ENCODE measurements at places on chromosomes 7 and 10.
A peak's percentile ranks its signal among the peaks of the same experiment; 100 is the strongest.

DNA sequence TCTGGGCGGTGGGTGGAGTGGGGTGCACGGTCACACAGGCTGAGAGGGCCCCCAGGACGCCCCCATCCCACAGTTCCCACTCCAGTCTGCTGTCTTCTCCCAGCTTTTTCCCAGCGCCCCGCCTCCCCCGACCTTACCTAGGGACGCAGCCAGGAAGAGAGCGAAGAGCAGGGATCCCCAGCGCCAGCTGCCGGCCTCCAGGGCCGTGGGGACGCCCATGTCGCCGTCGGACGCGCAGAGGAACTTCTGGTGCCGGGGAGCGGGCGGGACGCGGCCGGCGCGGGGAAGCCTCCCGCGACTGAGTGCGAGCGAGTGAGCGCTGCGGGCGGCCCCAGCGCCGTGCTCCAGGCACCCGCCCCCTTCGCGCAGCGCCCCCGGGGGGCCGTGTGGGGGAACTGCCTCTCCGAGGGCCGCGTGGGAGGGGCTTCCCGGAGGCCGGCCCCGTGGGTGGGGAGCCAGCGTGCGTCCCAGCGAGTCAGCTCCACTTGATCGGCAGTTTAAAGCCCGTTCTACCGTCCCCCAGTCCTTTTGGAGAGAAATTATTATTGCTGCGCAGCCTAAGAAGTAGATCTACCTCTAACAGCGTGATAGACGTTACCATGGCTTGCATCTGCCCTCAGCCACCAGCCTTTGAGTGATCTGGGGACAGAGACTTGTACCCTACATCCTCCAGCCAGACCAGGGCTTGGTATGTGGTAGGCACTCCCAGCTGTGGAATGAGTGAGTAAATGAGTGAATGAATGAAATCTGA is at the start of gene VSIR:
Gene VSIR, minus strand, starts transcription at position 300 of the 751 bp plus-strand sequence. Its CDS starts 81 bp downstream, at position 219.
- DNase-seq = peak; percentile 79

GRCh38 chr10:78342827-78343653 is 309.4 kb downstream of the RPS24 start:
- DNase-seq = no peak

GRCh38 chr7:24741679-24742505 is 15.4 kb downstream of the GSDME start:
- no peak for DNase-seq

- DNase-seq = no peak
Measured at GRCh38 chr10:60495338-60496055, 105.8 kb upstream of the ANK3 start.

- DNase-seq = no peak
Measured at GRCh38 chr10:27344568-27345454, 104.2 kb upstream of the ACBD5 start.

- no peak for DNase-seq
Measured at GRCh38 chr10:44399659-44400451, 15.0 kb upstream of the CXCL12 start.

GRCh38 chr10:128186959-128187787 is 61.0 kb upstream of the MKI67 start:
- no peak for DNase-seq

DNA sequence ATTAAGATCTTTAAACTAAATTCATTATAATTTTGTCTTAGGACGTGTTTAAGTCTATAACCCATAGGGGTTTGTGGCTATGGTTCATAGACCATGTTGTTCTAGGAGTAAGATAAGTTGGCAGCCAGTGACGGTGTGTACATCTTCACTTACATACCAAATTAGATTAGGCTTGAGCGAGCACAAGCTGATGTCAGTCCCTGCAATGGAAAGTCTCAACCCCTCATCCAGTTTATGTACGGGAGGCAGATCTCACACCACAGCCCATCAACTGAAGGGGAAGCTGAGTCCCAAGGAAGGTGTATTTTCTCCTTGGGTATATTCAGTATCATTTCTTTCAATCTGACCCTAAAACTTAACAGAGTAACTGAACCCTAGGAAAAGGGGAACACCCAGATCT is 5.1 kb upstream of the SMC3 start:
- DNase-seq = no peak

- DNase-seq = no peak
Measured at GRCh38 chr7:16838386-16838785, 33.6 kb upstream of the AGR2 start.

DNA sequence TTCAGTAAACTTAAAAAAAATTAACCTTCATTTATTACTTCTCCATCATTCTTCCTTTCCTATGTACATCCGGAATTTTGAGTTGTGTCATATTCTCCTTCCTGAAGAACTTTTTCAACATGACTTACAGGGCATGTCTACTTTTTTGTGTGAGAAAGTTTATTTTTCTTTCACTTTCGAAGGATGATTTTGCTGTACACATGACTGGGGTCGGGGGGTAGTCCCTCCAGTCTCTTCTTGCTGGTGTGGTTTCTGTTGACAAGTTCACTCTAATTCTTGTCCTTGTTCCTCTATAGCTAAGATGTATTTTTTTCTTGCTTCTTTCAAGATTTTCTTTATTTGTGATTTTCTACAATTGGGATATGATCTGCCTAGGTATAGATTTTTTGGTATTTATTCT is 55.8 kb downstream of the INPP5A start:
- DNase-seq = no peak

DNA sequence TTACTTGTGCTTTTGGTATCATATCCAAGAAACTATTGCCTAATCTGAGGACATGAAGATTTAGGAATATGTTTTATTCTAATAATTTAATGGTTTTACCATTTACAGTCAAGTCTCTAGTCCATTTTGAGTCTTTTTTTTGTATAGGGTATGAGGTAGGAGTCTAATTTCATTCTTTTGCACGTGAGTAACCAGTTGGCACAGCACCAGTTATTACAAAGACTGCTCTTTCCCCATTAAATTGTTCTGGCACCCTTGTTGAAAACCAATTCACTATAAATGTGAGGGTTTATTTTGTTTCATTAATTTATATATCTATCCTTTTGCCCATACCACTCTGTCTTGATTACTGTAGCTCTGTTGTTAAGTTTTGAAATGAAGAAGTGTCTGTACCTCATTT is 381.6 kb downstream of the SUGCT start:
- no peak for DNase-seq

- DNase-seq = no peak
Measured at GRCh38 chr7:130273933-130274255, 7.2 kb downstream of the CPA2 start.

GRCh38 chr10:71562181-71562580 is 157.4 kb downstream of the C10orf105 start:
- DNase-seq = no peak

- DNase-seq = no peak
Measured at GRCh38 chr7:88226886-88227516, 7.2 kb upstream of the SRI start.

DNA sequence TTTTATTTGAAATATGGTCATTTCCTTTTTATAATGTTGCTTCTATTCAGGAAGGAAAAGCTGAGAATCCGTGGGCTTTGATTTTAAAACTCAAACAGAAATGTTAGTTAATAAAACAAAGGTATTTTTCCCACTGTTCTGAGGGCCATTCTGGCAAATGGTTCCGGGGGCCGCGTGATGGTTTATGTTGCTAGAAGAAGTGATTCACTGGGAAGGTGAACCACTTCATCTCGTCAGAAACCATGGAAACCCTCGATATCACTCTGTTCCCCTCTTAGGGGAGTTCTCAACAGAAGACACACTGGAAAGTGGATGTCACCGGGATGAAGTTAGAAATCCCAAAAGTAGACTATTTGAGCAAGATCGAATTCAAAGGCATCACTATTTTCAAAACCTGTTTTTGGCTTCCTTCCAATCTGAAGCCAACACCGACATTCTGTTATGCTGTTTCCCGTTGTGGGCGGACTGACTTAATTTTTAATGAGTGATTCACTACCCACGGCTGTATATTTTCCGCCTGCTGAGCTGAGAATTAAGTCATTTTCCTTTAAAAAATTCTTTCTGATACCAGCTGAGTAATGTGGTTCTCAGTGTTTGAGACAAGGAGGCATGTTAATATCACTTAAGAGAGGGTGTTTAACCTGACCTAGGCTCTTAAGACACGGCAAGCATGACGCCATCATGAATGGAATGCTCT is 84.1 kb downstream of the PTPRE start:
- no peak for DNase-seq

GRCh38 chr7:100852048-100852872 is at the start of gene SLC12A9:
Gene SLC12A9 (plus strand): TSS chr7:100852713. CDS start chr7:100854198, 1,485 bp downstream.
- peak; percentile 83 for DNase-seq

GRCh38 chr7:135273581-135273980 is 39.9 kb downstream of the STRA8 start:
- DNase-seq = no peak

- no peak for DNase-seq
Measured at GRCh38 chr10:43058716-43059335, 18.0 kb upstream of the RET start.

- no peak for DNase-seq
Measured at GRCh38 chr7:127755965-127756364, 104.0 kb downstream of the SND1 start.

- DNase-seq = no peak
Measured at GRCh38 chr7:6651851-6652445, 14.8 kb downstream of the ZNF316 start.

DNA sequence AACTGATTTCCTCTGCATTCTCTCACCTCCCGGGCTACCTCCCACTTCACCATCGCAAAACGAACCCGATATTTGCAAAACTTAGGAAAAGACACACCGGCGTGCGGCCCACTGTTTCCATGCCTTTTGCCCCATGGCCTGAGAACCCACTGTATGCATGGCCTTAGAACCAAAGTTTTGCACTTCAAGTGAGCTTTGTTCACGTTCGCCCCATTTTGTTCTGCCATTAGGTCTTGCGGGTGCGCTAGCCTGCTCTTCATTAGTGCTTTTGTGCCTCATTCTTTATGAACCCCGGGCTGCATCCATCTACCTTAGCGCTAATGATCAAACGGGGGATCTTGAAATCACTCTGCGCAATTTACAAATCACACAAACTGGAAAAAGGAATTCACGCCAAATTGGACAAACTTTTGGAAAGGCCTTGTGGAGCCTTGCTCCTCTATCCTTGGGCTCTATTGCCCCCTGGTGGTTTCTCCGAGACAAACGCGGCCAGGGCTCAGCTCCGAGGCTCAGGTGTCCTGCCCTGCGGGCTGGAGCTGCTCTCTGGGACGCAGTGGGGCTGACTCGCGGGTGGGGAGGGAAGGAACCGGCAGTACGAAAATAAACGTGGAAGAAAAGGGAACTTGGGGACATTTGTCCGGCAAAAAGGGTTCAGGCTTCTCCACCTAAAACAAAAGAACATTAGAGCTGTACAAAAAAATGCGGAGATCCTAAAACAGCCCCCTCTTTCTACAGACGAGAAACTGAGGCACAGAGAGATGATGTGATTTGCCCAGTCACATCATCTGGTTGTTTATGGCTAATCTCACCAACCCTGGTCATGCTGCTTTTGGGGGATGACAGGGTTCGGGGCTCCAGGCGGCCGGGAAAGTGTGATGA is 300.4 kb upstream of the NFE2L3 start:
- DNase-seq = peak; percentile 53

DNA sequence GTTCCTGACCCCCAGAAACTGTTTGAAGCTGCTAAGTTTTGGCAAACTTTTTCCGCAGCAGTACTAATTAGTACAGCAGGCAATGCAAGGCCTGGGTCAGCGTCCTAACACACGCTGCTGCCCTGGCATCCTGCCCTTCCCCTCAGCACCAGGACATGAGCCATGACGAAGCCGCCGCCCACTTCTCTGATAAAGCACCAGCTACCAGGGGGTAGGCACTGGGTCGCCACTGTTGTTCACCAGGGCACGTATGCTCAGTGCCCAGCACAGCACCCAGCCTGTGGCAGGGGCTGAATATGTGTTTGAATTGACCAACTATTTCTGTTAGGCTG is 59.5 kb downstream of the CHST15 start:
- DNase-seq = no peak

- DNase-seq = no peak
Measured at GRCh38 chr7:139660317-139661042, 117.3 kb downstream of the HIPK2 start.

DNA sequence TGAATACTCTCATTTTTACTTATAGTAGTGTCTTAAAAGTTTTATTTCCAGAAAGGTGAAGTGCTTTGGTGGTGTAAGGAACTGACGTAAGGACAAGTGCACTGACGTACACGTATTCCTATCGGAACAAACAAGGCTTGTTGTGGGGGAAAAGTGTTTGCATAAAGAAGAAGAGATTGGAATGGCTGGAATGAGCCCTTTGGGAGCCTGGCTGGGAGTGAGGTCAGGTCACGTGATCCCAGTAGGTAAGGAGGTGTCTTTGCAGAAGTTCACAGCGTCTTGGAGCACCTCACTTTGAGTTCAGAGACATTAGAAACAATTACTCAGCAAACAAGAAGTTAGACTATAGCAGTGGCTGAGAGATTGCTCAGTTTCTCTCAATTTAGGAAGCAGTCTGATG is 104.2 kb downstream of the CCDC3 start:
- DNase-seq = no peak

- DNase-seq = no peak
Measured at GRCh38 chr10:78301481-78301880, 267.8 kb downstream of the RPS24 start.

- DNase-seq = no peak
Measured at GRCh38 chr10:4351723-4352413, 474.1 kb upstream of the AKR1E2 start.

- no peak for DNase-seq
Measured at GRCh38 chr10:986881-987619, 1.2 kb upstream of the GTPBP4 start.

GRCh38 chr7:74083928-74084721 is 521 bp downstream of the LIMK1 start:
- peak; percentile 43 for DNase-seq

DNA sequence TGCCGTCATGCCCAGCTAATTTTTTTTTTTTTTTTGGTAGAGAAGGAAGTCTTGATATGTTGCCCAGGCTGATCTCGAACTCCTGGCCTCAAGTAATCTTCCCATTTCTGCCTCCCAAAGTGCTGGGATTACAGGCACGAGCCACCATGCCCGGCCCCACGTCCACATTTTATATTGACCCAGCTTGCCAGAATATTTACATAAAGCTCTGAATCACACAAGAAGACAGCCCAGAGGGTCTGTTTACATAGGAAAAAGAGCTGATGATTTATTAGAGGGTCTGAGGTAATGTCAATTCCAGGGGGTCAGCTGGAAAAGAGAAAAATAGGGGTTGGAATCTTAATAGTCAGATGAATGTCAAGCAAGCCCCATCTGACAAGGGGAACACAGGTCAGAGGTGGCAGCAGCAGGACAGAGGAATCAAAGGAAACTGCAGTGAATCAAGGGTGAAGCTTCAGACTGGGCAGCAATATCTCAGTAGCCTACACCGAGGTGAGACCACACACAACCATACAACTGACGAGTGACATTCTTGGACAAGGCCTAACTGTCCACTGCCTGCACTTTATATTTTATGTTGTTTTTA is 15.8 kb upstream of the SLF2 start:
- no peak for DNase-seq

- no peak for DNase-seq
Measured at GRCh38 chr7:98236355-98237185, 15.5 kb downstream of the TECPR1 start.
